ENCODE measurements at places on chromosomes 11 and 22.

- DNase-seq, result no peak
These were observed 3.2 kb upstream of the GAB2 start for GRCh38 chr11:78420796-78421209.

- peak; percentile 28 for DNase-seq
These were observed 62.0 kb downstream of the NCAM1 start for GRCh38 chr11:113023228-113023627.

DNA sequence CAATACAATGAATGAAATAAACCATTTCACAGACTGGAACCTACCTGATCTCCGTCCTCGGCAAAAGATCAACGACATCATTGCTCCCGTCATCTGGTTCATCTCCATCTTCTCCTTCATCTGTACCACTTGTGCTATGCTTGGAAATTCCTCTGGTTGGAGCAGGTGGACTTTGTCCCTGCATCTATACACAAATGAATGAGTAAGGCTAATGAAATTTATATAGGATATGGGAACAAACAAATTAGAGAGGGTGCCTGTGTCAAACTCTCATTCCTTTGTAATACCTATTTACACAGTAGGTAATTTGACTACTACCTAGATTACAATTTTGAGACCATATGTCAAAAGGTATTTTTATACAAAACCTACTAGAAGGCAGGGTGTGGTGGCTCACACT lies 59.4 kb downstream of the F2 start:
- no peak for DNase-seq

- DNase-seq, result peak; percentile 31
These were observed 39.4 kb upstream of the CFAP300 start for GRCh38 chr11:102007567-102008437.

DNA sequence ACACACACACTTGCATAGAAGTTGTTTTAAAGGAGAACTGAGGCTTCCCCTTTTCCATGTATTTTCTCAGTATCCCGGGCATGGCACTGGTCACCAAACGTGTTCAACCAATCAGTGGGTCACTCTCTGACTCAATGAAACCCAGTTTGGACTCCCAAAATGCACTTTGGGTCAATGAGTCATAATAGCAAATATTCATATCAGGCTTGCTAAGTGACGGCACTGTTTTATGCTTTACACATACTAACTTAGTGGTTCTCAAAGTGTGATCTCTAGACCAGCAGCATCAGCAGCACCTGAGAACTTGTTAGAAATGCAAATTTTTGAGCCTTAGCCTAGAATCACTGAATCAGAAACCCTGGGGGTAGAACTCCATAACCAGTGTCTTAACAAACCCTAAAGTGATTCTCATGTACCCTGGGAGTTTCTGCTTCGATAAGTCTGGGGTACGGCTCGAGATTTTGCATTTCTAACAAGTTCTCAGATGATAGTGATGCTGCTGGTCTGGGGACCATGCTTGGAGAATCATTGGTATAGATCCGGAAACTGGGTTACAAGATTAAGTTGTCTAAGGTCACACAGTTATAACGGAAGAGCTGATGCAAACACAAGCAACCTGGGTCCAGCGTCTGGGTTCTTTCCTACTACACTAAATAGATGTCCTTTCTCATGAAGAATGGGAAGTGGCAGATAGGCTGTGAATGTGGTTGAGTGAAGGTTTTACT lies 35.6 kb downstream of the ETS1 start:
- DNase-seq, result no peak

- no peak for DNase-seq
These were observed 53.9 kb upstream of the SHISAL1 start for GRCh38 chr22:44366372-44367300.

- DNase-seq, result no peak
These were observed 10.1 kb downstream of the OVOL1 start for GRCh38 chr11:65796726-65797601.

DNA sequence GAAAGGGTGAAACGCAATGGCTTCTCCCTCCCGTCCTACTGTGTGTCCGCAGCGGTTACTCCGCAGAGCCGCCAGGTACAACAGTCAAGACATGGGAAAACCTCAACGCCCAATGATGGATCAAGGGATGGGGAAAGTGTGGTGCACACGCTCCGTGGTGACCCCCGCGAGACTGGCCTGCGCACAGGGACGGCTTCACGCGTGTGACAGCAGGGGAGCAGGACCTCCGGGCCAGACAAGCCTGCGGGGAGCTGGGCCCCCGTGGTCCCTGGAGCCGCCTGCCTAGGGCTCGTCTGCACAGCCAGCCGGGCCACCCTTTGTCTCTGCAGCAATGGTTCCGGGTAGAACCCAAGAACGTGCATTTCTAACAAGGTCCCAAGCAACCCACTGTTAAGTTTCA lies 31.7 kb upstream of the MOB2 start:
- no peak for DNase-seq

DNA sequence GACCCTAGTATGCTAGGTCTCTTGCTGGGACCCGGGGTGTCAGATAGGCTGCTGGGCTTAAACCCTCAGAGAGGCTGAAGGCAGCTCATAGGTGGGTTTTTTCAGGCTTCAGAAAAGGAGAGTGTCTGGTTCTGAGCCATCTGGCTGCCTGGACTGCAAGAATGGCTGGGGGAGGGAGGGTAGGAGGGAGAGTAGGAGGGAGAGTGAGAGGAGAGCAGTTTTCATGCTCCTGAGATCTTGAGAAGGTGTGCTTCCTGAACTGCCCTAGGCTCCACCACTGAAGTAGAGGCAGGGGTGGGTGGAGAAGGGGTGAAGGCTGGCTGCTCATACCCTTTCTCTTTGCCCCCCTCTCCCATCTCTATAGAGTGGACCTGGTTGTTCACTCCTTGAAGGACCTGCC lies 4.6 kb downstream of the HMBS start:
- no peak for DNase-seq

- no peak for DNase-seq
These were observed 199.3 kb upstream of the ISX start for GRCh38 chr22:34866495-34867131.

GRCh38 chr11:68044898-68045351 lies 6.1 kb downstream of the TCIRG1 start:
- DNase-seq, result no peak

DNA sequence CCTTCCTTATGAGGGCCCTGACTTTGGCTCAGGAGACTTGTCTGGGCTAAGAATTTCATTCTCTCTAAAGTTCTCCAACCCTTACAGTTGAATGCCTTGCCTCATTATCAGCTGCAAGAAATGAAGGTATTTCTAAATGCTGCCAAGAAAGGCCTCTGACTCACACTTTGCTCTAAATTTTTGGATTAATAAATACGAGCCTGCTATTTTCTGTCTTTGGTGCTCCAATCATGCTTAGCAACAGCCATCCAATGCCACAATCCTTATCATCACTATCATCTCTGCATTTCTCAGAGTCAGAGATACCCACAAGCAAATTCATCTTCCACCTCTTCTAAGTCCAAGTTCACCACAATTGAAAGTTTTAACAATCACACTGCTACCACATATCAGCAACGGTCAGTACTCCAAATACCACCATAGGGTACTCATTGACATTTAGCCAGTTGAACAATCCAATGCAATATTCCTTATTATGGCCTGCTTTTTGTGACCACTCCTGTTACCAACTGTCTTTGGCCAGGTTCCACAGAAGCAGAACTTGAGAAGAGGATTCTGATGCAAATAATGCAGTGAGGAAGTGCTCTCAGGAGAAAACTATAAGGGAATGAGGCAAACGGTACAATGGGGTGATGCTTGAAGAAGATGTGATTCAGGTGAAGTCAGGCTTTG lies 5.7 kb downstream of the PATE2 start:
- no peak for DNase-seq

- no peak for DNase-seq
These were observed 15.1 kb downstream of the MYBPC3 start for GRCh38 chr11:47337229-47337924.

GRCh38 chr11:73734993-73735392 lies 25.9 kb downstream of the RAB6A start:
- DNase-seq, result no peak

DNA sequence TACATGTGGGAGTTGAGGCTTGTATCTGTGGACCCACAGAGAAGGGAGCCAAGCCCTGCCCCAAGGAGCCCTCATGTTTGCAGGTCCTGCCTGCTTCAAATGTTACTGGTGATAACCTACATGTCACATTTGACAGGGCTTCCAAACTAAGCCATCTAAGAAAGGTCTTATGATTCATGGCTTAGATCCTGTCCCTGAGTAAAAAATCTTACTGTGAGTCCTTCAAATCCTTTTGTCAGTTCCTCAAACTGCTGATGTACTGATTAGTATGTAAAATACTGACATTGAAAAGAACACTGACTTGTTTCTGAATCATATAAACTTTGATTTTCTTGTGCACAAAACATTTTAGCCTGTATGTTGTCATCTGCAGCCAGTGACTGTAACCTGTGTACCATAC lies 1.0 kb upstream of the PANX1 start:
- DNase-seq, result no peak

DNA sequence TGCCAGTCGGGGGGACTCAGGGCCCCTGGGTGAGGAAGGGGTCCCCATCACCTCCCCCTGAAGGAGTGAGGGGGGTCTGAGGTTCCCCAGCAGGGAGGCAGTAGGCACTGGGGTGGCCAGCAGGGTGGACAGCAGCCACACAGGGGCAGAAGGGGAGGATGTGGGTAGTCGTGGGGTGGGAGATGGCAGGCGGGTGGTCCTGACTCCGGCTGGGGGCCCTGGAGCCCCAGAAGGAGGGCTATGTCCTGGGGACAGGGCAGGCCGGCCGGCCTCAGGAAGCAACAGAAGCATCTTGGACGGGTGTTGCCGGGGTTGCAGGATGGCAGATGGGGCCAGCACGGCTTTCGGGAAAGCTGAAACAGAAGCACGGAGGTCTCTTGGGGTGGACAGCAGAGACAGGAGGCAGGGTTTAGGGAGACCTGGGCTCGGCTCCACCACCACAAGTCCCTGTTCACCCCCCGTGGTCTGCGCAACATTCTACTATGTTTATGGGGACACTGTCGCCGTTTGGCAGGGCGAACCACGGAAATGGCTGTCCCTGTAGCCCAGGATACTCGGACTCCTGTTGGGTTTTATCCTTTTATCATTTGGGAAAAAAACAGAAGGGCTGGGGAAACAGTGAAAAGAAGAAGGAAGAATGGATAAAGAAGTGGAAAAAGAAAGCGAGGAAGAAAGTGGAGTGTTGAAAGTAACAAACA lies 14.1 kb downstream of the VWCE start:
- no peak for DNase-seq

- DNase-seq, result no peak
These were observed 50.4 kb upstream of the OPCML start for GRCh38 chr11:133582750-133583149.

All from COLO829 (cell line).